ENCODE measurements at places on chromosomes 12 and 14.
A peak's percentile ranks its signal among the peaks of the same experiment; 100 is the strongest.

DNA sequence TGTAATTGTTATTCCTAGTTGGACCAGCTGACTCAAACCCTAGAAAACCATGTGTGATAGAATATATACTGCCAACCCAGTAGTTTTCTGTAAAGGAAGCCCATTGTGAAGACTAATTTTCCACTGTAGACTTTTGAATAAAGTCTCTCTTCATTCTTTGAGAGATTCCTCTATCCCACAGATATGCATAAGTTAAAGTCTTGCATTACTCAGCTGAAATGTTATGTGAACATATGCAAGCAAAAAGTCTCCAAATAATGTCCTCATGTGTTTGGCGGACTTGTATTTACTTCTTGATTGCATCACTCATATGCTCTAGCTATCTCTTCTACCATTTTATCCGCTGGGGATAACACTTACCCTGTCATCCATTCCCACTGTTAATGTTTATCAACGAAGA, 35.1 kb upstream of the OTOGL start:
- no peak for DNase-seq

DNA sequence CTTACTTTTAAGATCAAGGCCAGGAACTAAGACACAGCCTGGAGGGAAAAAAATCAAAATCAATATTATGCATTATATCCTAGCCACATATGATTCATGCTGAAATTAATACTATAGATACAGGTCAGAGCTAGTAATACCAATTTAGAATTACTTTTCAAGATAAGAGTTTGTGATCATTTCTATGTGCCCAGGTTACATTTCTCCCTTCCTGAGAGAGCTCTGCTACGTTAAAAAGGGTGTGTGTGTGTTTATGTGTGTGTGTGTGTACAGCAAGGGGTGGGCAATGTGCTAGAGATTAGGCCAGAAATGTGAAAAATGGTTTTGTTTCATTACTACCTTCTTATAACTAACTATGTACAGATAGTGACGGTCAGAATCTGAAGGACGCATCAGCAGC, 223.9 kb upstream of the FLRT2 start:
- no peak for DNase-seq

DNA sequence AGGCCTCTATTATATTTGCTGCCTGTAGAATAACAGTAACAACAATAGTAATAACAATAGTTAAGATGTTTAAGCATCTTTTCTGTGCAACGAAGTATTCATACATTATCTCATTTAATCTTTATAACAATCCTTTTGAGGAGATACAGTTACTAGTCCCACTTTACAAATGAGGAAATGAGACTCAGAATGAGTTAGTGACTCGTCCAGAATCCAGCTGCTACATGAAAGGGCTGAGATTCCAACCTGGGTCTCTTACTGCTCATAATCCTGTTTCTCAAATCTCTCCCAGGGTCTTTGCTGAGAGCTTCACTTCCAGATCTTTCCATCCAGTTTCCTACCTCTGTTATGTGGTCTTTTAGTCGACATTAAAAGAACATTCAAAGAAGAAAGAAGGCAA, 173.7 kb upstream of the TMPO start:
- DNase-seq: no peak

DNA sequence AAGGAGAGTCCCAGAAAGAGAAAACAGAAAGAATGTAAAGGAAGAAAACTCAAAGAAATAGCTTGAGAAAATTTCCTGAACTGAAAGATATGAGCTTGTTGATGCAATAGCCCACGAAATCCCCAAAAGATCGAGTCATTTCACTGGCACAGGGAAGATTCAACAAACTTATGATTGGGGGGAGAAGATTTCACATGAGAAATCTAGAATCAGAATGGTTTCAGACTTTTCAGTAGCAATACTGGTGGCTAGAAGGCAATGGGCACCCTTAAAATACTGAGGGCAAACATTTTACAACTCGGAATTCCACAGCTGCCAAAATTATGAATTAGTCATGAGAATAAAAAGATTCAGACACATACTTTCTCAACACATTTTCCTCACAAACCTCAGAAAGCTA, 8.9 kb upstream of the KRT7 start:
- DNase-seq: no peak

- no peak for DNase-seq
Observed at GRCh38 chr14:52150162-52150561, 81.3 kb upstream of the NID2 start.

GRCh38 chr12:112908548-112908947, 1.8 kb downstream of the OAS1 start:
- peak; percentile 9 for DNase-seq

Measured in CD4-positive, alpha-beta T cell treated with Interleukin-6 at 100 ng/mL for 8 hours (primary cell).